Activated CD8-positive, alpha-beta T cell treated with anti-CD3 and anti-CD28 coated beads for 36 hours (primary cell): ENCODE measurements at places on chromosomes 1 and 21. TPM values are rescaled to one million over a fixed set of nuclear protein-coding genes. Genes with fewer than 3 reads are reported as not detected.

The OR2G6 gene
- not detected for total RNA-seq

The ANGPTL1 gene
- total RNA-seq: not detected

The KRTAP12-1 gene
- not detected for total RNA-seq

The DMAP1 gene
- 26.5 TPM for total RNA-seq

The CADM3 gene
- not detected for total RNA-seq

The BGLAP gene
- total RNA-seq: 2.5 TPM

The ZBTB37 gene
- total RNA-seq: 7.6 TPM

The KRTAP21-2 gene
- not detected for total RNA-seq

The ORC1 gene
- total RNA-seq: 51.0 TPM

The RASSF5 gene
- 218 TPM for total RNA-seq

The PERM1 gene
- not detected for total RNA-seq

The LCE1E gene
- not detected for total RNA-seq

The DENND2C gene
- 1.5 TPM for total RNA-seq

The RPE65 gene
- not detected for total RNA-seq

The PLA2G2C gene
- total RNA-seq: 0.29 TPM

The ADAMTSL4 gene
- total RNA-seq: 0.20 TPM

The THEM4 gene
- 22.0 TPM for total RNA-seq
